Stimulated activated CD8-positive, alpha-beta memory T cell treated with anti-CD3 and anti-CD28 coated beads, Interleukin-15, amount 100 ng/mL, for 1 hour (primary cell): ENCODE measurements at places on chromosomes 7 and 10.

DNA sequence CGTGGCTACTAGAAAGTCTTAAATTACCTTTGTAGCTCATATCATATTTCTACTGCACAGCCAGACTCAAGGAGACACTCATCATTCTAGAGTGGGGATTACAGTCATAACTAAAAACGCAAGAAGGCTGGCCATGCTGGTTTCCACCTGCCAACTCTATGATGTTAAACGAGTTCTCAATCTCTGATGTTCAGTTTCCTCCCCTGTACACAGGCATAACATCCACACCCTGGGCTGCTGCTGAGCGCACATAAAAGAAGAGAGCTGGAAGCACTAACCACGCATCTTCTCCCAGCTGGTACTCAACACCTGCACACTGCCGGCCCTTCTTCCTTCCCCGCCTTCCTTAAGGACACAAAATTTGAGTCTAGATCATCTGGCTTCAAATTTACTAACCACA, 60.5 kb downstream of the SORBS1 start:
- no peak for DNase-seq

DNA sequence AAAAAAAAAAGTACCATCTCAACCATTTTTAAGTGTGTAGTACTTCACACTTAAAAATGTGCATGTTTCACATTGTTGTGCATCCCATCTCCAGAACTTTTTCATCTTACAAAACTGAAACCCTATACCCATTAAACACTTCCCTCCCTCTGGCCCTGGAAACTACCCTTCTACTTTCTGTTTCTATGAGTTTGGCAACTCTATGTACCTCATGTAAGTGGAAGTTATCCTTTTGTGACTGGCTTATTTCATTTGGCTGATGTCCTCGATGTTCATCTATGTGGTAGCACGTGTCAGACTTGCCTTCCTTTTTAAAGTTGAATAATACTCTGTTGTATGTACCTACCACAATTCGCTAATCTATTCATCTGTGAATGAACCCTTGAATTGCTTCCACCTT, 12.2 kb downstream of the KCNMA1 start:
- DNase-seq = no peak

DNA sequence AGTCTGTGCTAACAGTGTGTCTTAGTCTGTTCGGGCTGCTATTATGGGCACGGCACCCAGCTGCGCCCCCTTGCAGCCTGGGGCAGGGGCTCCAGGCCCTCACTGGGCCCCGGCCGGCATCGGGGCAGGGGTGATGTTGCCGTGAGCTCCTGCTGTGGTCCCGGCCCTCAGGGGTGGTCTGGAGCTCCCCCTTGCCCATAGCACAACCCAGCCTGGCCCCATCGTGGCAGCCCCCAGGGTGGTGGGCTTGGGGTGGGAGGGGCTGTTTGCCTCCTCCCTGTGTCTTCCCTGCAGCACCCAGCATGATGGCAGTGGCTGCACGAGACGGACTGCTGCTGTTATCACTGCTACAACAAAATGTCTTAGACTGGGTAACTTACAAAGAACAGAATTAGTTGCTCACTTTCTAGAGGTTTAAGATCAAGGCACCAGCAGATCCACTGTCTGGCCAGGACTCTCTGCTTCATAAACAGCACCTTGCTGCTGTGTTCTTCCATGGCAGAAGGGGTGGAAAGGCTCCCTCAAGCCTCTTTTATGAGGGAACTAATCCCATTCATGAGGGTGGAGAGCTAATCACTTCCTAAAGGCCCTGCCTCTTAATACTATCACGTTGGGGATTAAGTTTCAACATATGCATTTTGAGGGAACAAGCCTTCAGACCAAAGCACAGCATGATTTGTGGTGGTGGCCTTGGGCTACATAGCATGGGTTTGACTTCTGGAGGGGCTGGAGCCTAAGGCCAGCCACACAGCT, 149.5 kb downstream of the SEC23IP start:
- no peak for DNase-seq

GRCh38 chr7:148422030-148422429, 168.5 kb upstream of the C7orf33 start:
- no peak for DNase-seq

DNA sequence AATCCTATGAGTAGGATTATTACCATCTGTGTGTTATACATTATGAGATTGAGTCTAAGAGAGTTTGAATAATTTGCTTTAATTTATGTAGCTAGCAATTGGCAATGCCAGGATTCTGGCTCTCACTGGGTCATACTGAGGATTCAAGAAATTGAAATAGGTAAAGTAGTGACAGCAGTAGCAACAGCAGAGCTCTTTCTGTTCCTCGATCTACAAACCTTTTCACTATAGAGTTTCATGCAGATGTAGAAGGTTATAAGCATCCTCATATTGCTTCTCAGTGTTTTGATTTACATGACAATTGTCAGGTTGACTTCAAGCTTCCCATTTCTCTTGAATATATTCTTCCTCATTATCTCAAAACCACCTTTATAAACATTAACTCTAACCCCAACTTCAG, 294.1 kb upstream of the CSTF2T start:
- DNase-seq = no peak

GRCh38 chr10:4263601-4263921, 478.6 kb upstream of the KLF6 start:
- no peak for DNase-seq

- DNase-seq = no peak
Observed at GRCh38 chr7:7946486-7946885, 22.1 kb upstream of the GLCCI1 start.

GRCh38 chr7:158322616-158323530, 264.8 kb downstream of the PTPRN2 start:
- no peak for DNase-seq

DNA sequence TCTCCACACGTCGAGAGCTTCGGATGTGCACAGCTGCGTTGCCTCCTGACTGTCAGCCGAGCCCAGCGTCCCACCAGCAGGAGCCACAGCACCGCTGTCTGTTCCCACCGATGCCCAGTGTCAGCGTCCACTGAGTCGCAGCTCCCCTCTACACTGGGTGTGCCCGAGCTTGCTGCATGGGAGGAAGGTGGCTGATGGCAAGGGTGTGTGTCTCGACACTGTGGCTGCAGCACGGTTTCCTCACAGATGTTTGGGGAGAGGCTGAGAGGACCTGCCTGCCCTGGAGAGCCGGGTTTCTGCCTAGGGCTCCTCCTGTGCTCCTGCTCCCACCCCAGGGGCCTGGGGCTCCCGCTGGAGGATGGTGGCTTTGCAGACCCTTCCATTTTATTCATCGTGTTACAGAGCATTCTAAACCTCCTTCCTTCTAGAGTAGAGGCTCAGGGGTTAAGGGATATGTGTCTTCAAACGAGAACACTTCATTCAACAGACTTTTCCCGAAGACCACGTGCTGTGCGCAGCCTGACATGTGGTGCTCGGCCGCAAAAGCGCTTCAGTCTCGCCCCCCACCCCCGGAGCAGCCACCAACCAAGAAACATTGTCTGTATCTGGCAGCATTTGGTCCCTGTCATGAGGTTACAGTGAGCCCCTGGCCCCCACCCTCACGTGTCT, 384.8 kb downstream of the DNAJB6 start:
- no peak for DNase-seq

DNA sequence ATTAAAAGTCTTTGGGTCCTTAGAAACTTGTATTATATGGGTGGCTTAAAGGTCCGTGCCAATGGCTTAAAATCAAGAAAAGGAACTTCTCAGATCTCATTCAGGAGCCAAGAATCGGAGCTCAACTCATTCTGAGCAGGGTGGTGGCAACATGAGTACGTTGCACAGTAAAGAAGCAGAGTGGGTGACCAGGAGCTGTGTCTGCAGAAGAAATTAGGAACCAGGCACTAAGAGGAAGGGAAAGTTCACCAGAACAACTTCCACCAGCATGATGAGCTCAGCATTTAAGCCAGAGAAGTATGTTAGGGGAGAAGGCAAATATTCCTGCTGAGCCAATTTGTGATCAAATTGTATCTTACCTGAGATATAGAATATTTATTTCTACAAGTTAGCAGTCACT, 236.0 kb upstream of the NRP1 start:
- no peak for DNase-seq

DNA sequence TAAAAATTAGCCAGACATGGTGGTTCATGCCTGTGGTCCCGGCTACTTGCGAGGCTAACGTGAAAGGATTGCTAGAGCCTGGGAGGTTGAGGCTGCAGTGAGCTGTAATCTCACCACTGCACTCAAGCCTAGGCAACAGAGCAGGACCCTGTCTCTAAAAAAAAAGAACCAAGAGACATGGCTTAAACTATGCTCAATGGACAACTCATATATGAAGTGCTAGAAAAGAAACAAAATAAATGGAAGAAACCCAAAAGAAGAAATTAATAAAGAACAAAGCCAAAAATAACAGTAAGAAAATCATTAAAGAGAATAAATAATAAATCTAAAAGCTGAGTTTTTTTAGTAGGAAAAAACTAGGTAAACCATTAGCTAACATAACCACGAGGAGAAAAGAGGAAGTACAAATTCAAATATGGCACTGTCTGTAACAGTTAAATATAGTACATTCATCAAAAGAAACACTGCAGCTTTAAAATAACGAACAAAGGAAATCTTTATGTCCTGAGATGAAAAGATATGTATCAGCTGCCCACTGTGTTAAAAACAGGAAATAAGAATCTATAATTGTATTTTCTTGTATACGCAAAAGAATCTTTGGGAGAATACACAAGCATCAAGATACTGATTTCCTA, 48.7 kb downstream of the UPF2 start:
- no peak for DNase-seq

DNA sequence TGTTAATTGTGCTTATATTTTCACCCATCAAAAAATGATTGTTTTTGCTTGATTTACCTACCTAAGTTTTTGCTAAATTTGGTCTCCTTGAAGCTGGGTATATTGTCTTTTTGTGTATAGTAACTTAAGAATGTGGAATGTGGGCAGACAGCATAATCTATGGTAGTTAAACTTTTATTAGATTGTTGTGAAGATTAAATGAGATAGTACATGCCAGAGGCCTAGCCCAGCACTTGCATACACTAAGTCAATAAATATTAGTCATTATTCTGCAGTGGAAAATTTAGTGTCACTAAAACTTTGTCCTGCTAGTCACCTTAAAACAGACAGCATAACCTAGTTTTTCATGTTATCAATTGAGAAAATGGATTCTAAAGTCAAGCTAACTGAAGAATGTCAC, 19.3 kb upstream of the RPA3 start:
- DNase-seq = no peak

GRCh38 chr7:71694665-71695064, 562.7 kb downstream of the GALNT17 start:
- DNase-seq = no peak

- DNase-seq = no peak
Observed at GRCh38 chr7:96388620-96389383, 66.9 kb upstream of the SLC25A13 start.

- DNase-seq = peak; percentile 37
Observed at GRCh38 chr7:130242198-130243014, 24.3 kb upstream of the CPA2 start.

DNA sequence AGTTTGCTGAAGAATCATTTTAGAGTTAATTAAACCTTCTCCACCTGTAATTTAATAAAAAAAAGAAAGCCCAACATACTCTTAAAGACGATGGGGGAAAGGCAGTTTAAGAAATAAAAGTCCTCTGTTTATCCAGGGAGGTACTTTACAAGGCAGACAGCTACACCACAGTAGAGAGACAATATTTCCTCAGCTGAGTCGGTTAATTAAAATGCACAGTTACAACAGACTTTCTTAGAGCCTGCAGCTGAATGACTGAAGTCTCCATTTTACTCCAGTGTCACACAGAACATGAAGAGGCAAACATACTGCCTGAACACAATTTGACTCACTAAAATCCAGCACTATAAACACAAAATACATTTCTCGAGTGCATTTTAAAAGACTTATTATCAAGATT, 15.1 kb downstream of the LRRTM3 start:
- no peak for DNase-seq

DNA sequence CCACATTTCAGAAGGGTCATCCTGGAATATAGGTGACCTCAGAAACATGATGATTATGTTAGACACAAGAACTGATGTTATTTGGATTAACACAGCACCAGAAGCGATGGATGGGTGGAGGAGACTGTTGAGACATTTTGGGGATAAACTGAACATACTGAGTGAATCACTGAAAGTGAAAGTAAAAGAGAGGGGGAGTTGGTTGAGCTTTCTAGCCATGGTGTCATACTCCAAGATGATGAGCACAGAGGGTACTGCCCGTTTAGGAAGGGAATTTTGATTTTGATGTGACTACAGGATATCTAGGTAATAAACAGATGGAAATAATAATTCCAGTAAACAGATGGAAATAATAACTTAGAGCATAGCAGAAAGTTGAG, 248.0 kb upstream of the NPY start:
- no peak for DNase-seq

- DNase-seq = no peak
Observed at GRCh38 chr10:2917926-2918325, 149.4 kb upstream of the PFKP start.

GRCh38 chr10:97911217-97911616, 61.6 kb downstream of the GOLGA7B start:
- DNase-seq = no peak

DNA sequence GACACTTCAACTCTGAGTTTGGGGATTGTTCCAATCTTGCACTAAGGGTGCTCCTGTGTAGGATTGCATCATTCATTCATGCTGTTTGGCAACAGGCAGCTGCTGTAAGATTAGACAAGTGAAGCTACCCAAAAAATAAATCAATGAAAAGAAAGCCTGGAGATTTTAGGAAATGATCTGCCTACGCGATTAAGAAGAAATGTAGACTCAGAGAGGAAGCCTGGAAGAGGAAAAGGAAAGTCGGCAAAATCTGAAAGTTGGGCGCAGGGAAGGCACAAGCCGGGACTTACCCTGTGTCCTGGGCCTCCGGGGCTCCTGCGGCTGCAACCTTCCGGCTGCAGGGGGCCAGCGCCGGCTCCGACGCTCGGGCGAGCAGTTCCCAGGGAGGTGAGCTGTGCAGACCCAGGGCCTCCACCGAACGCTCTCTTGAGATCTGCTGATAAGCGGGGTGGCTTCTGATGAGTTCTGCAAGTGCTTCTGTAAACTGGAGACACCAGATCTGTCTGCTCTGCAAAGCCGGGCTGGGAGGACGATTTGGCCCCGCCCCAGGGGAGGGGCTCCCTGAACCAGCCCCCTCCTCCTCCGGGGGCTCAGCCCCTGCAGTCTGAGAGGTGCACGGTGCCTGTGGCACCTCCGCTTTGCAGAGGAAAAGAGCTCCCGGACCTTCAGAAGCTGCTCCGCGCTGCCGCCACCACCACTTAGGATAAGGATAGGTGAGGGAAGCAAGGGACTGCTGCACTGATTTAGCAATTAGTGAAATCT, 17.4 kb downstream of the PSPH start:
- peak; percentile 44 for DNase-seq
